ENCODE measurements at places on chromosomes 5 and 9.

- DNase-seq, result no peak
- peaks cover 12% of the 10 kb centered on the region for H3K4me1 ChIP-seq
- no peaks in the 10 kb centered on the region for H3K36me3 ChIP-seq
- peak overlapping the region; percentile 62 for H3K4me3 ChIP-seq
Observed at GRCh38 chr5:109688630-109688969, 1.1 kb upstream of the MAN2A1 start.

GRCh38 chr9:93573516-93573828, 2.9 kb upstream of the PHF2 start:
- no peak overlapping the region for H3K4me3 ChIP-seq
- peaks cover 25% of the 10 kb centered on the region for H3K4me1 ChIP-seq
- no peaks in the 10 kb centered on the region for H3K36me3 ChIP-seq
- no peaks in the 10 kb centered on the region for H3K27me3 ChIP-seq
- no peak overlapping the region for H3K27ac ChIP-seq

DNA sequence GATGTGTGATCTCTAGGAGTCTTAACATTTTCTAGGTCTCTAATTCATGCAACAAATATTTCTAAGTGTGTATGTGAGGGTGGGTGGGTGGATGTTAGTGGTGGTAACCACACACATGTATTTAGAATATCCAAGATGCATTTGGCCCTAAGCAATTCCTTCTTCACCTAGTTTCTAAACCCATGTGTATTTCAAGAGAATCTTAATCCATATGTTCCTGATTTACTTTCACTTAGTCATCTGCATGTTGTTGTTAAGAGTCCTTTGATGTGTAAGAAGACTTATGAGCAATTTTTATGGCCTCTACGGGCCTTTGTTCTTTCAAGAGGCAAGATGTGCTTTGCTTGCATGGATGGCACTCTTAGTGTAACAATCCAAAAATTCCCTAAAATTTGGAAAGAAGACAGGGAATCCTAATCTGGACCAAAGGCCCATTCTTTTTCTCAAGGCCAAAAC, 282.6 kb downstream of the SPATA31D1 start:
- no peak overlapping the region for H3K27ac ChIP-seq
- no peaks in the 10 kb centered on the region for H3K4me1 ChIP-seq
- no peak overlapping the region for H3K4me3 ChIP-seq
- H3K36me3 ChIP-seq, result no peaks in the 10 kb centered on the region
- no peaks in the 10 kb centered on the region for H3K27me3 ChIP-seq

DNA sequence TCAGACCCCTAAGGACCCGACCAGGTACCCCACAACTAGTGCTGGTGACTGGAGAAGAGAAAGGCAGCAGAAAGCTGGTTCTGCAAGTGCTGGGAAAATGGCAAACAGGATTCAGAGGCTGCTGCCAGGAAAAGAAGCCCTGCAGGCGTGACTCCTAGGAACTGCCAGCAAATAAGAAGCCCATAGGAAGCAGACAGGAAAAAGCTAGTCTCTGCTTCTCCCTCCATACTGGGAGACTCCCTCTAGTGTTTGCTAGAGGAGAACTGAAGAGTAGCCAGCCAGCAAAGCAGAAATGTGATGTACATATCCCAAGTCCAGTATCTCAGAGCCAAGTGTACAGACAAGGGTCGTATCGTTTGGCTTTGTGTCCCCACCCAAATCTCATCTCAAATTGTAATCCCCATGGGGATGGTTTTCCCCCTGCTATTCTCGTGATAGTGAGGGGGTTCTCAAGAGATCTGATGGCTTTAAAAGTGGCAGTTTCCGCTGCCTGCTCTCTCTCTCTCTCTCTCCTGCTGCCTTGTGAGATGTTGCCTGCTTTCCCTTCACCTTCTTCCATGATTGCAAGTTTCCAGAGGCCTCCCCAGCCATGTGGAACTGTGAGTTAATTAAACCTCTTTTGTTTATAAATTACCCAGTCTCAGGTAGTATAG, 38.1 kb upstream of the TUSC1 start:
- no peaks in the 10 kb centered on the region for H3K27me3 ChIP-seq
- H3K36me3 ChIP-seq, result no peaks in the 10 kb centered on the region
- no peak overlapping the region for H3K27ac ChIP-seq
- H3K4me1 ChIP-seq, result no peaks in the 10 kb centered on the region
- H3K4me3 ChIP-seq, result no peak overlapping the region
- no peak for DNase-seq

DNA sequence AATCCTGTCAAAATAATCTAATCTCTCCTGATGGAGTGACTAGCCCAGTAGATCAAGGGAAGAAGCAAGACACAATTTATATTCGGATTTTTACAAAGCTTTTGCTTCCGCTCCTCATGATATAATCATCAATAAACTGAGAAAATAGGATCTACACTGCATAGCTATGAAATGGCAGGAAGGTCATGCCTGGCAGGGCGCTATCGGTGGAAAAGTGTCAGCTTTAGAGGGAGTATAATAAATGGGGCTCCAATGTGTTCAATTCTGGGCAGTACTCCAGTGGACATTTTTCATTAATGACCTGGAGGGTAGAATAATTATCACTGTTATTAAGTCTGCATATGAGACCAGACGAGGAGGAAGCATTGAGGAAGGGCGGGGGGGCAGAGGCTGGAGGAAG, 1013.3 kb upstream of the DMAC1 start:
- no peaks in the 10 kb centered on the region for H3K27me3 ChIP-seq
- no peaks in the 10 kb centered on the region for H3K4me1 ChIP-seq
- no peaks in the 10 kb centered on the region for H3K36me3 ChIP-seq
- DNase-seq, result no peak

DNA sequence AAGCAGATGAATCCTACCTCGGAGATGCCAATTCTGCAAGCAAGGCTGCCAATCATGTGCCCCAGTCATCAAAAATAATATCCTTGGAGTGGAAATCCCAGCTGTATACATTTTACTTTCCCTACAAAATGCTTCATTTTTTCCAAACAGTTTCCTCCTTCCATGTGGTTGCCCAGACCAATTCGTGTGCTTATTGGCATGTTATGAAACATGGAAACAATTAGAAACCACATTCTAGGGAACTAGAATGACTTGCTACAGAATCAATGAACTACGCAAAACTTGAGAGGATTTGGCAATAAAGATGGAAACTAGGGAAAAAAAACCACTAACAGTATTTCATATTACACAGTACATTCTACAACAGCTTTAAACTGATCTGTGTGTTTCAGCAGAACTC, 584.5 kb upstream of the DMAC1 start:
- no peaks in the 10 kb centered on the region for H3K27me3 ChIP-seq
- no peaks in the 10 kb centered on the region for H3K4me1 ChIP-seq
- no peak overlapping the region for H3K4me3 ChIP-seq
- H3K36me3 ChIP-seq, result no peaks in the 10 kb centered on the region
- no peak for DNase-seq
- no peak overlapping the region for H3K27ac ChIP-seq

DNA sequence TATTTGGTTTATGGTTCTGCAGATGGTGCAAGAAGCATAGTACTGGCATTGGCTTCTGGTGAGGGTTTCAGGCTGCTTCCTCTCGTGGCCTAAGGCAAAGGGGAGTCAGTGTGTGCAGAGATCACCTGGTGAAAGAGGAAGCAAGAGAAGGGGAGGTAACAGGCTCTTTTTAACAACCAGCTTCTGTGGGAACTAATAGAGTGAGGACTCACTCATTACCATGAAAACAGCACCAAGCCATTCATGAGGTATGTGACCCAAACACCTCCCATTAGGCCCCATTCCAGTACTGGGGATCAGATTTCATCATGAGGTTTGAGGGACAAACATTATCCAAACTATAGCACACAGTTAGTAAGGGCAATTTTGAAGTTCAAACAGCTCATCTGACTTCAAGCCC, 263.5 kb downstream of the TMEM38B start:
- no peak overlapping the region for H3K27ac ChIP-seq
- H3K4me1 ChIP-seq, result no peaks in the 10 kb centered on the region
- H3K27me3 ChIP-seq, result no peaks in the 10 kb centered on the region
- no peak overlapping the region for H3K4me3 ChIP-seq
- no peak for DNase-seq
- no peaks in the 10 kb centered on the region for H3K36me3 ChIP-seq

- peak overlapping the region; percentile 73 for H3K4me3 ChIP-seq
- H3K27ac ChIP-seq, result peak overlapping the region; percentile 73
- H3K36me3 ChIP-seq, result no peaks in the 10 kb centered on the region
- peak; percentile 55 for DNase-seq
Observed at GRCh38 chr9:100098046-100098886, 534 bp downstream of the ERP44 start.

DNA sequence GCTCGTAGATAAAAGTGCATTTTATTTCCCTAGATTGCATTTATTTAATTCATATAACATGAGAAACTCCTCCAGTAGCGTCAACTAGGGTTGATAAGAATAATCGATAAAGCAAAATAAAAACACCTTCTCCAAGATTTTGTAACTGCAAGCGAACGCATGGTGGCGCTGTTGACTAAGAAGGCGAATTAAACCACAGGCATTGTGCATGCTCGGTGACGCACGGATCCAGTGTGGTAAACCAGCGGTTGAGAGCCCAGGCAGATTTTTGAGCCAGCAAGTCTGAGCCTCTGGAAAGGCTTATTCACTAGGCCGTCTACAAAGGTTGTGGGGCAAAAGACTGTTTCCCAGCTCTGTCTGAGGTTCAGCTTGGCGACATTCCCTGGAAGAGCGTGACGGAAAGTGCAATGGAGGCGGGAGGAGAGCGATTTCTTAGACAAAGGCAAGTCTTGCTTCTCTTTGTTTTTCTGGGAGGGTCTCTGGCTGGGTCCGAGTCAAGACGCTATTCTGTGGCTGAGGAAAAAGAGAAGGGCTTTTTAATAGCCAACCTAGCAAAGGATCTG, at the start of gene PCDHB3:
TSS of gene PCDHB3 (plus strand) at position 231 of the 563 bp plus-strand sequence. CDS start at position 408, 177 bp downstream.
- no peak for DNase-seq
- no peaks in the 10 kb centered on the region for H3K36me3 ChIP-seq
- H3K27me3 ChIP-seq, result peaks cover 10% of the 10 kb centered on the region
- no peak within 1 kb of the TSS for H3K4me3 ChIP-seq
- H3K27ac ChIP-seq, result no peak within 1 kb of the TSS

DNA sequence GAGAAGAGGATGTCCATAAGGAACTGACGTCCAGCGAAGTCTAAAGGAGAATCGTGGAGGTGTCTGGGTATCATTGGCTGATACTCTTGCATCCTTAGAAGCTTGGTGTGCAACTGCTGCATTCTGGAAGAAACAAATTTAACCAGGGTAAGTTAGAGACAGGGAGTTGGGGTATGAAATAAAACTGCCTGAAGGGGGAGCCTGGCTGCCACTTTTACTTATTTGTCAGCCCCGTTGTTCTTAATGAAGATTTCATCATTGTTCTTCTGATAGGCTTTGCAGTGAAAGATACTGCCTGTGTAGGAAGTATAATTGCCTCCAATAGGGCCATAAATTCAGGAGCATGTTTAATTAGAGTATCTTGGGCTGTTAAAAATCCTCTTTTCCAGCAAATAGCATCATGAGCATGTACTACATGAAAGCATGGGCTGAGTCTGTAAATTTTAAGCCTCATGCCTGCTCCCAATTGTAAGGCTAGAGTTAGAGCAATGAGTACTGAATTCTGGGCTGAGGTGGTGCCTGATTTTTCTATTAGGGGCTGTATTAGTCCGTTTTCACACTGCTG, 1264.5 kb upstream of the ACO1 start:
- H3K36me3 ChIP-seq, result no peaks in the 10 kb centered on the region
- H3K27ac ChIP-seq, result no peak overlapping the region
- H3K27me3 ChIP-seq, result no peaks in the 10 kb centered on the region
- H3K4me1 ChIP-seq, result no peaks in the 10 kb centered on the region
- DNase-seq, result no peak
- no peak overlapping the region for H3K4me3 ChIP-seq
